ENCODE measurements at places on chromosomes 2 and 18.
A peak's percentile ranks its signal among the peaks of the same experiment; 100 is the strongest.

GRCh38 chr2:144666032-144666431 is 146.1 kb upstream of the ZEB2 start:
- no peak for DNase-seq

DNA sequence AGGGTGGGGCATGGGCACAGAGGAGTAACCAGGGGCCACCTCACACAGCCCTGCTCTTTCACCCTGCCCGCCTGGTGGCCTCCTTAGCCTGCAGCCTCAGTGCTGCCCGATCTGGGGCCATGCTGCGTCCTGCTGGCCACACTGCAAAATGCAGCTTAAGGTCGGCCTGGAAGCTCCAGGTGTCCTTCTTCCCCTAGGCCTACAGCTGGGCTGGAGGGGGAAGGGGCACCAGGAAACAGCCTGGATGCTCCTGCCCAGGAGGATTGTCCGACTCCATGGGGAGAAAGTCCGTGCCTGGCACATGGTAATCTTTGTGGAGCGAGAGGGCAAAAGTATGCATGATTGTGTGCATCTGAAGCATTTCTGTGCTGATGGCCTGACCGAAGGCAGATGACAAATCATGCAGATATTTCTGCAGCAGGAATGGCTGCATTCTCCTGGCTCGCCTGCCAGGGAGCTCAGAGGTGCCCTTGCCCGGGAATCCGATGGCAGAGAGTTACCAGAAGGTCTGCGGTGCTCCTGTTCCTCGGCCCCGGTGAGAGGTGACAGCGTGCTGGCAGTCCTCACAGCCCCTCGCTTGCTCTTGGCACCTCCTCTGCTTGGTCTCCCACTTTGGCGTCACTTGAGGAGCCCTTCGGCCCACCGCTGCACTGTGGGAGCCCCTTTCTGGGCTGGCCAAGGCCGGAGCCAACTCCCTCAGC is 12.8 kb upstream of the ALPP start:
- no peak for DNase-seq

GRCh38 chr2:121470917-121471316 is 59.8 kb upstream of the RNU4ATAC start:
- DNase-seq = no peak

DNA sequence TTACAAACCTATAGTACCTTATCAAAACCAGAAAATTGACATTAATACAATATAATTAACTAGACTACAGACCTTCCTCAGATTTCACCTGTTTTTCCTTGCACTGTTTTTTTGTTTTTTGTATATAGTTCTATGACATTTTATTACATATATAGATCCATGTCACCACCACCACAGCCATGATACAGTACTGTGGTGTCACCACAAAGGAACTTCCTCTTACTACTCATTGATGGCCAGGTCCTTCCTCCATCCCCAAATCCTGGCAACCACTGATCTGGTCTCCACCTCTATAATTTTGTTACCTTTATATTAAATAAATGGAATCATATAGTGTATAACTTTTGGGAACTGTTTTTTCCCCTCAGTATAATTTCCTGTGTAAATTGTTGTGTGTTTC is 19.4 kb upstream of the ATP6V1B1 start:
- no peak for DNase-seq

- no peak for DNase-seq
Measured at GRCh38 chr2:1593371-1594122, 150.8 kb downstream of the PXDN start.

DNA sequence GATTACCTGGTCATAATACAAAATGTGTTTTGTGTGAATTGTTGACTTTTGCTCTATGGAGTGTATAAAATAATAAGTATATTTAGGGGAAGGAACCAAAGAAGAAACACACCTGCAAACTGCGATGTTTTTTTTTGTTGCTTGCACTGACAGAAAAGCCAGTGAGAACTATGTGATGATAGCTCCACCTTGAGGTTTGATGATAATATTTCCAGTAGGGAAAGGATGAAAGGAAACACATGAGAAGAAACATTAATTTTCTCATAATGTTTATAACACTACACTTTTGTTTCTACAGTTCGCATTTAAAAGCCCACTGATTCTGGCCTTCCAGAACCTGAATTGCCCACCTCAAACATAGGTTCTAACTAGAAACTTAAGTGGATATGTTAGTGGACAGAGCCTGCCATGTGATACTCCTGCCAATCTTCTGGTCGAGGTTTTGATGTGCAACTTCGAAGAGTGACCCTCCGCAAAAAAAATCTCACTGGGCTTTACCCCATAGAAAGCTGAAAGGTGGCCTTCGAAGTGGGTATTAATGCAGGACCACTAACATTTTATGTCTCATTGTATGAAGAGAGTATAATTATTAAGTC is 476.4 kb upstream of the SPHKAP start:
- DNase-seq = no peak

GRCh38 chr2:98501876-98502275 is 57.2 kb downstream of the INPP4A start:
- DNase-seq = no peak

DNA sequence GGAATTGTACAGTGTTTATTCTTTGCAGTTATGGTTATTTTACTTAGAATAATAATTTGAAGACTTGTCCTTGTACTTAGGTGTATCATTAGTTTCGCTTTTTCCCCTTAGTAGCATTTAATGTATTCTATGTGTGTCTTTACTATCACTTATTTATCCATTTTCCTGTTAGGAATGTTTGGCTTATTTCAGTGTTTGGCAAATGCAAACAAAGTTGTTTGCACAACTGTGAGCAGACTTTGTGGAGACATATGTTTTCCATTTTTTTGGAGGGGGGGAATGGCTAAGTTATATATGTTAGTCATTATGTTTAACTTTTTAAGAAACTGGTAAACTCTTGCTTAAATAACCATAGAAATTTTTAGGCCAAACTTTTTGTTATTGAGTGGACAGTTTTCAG is 447.7 kb downstream of the SOX11 start:
- no peak for DNase-seq

DNA sequence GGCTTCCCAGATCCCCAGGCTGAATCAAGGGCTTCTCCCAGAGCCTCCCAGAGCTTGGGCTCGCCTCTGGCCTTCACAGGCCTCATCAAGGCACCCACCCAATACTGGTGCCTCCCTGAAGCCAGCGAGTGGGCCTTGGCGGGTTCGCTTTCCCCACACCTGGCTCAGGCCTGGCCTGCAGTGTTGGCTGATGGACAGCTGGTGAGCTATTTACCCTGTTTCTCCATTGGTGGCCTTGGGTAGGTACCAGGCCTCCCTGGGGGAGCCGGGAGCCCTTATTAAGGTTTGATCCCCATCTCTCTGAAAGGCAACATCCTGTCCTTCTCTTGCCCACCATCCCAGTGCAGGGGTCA is 18.2 kb upstream of the DUSP2 start:
- no peak for DNase-seq

DNA sequence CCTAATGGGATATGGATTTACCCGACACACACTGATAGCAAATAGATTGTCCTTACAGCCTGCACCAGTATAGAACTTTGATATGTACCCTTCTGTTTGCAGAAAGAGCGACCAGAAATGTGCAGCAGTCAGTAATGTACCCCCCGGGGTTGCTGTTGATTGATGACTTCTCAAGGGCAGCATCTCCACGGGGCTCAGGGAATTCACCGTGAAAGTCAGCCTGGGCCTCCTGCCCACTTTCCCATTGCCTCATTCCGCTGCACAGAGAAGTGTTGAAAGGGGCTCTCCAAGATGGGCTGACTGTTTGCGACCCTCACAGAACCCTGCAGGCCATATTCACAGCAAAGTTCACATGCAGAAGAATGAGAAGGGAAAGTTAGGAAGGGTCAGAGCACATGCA is 241.3 kb downstream of the PRKCE start:
- no peak for DNase-seq

GRCh38 chr2:37267685-37268084 is 36.2 kb downstream of the NDUFAF7 start:
- no peak for DNase-seq

- DNase-seq = no peak
Measured at GRCh38 chr2:10790228-10790973, 22.2 kb downstream of the PDIA6 start.

GRCh38 chr2:156427074-156427473 is 9.1 kb upstream of the GPD2 start:
- no peak for DNase-seq

GRCh38 chr2:187917535-187917934 is 363.3 kb upstream of the TFPI start:
- DNase-seq = no peak

DNA sequence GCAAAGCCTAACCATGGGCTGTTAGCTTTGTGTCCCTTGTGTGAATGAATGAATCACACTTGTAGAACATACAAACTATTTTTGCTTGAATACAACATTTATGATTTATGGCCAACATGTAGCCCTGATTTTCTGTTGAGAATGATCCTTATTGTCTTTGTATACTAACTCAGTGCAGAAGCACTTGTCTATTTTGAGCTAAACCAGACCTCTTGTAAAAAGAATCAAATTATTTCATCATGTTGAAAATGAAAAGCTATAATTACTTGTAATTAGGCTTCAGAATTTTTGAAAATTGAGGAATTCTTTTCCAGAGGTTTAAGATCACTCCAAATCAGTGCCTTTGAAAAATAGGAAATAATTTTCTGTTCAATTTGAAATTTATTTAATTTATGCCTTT is 85.9 kb downstream of the ZNF407 start:
- DNase-seq = no peak

DNA sequence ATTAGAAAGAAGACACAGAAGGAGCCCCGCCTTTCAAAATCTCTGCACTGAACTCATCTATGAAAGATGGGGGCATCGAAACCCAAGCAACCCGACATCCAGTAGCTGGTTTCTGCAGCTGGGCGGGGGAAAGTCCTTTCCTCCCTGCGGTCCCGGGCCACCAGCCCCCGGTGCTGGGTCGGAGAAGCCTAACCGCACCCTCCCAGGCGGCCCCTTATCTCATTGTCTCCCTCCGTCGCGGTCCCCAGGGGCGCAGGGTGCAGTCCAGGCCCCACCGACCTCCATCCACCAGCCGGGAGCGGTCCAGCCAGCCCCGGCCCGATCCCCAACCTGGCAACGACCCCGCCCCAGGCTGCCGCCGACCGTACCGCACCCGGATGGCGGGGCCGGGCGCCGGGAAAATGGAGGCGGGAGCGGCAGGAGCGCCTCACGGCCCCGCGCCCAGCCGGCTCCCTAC is 452 bp downstream of the RAPH1 start:
- peak; percentile 24 for DNase-seq

DNA sequence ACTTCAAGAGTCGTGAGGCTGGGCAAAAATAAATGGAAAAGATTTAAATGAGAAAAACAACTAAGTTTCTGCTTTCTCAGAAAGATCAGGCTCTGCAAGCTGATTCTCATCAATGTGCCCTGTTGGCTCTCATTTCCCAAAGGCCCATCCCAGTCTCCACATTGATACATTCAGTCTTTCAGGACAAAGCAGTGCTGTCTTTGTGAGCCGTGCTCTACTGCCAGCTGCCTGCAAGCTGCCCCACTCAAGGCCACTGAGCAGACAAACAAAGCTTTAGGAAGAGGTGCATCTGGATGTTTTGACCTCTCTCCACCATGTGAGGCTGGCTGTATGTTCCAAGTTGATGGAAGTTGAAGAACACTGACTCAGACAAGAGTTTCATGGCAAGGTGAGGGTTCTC is 48.8 kb downstream of the FSHR start:
- DNase-seq = no peak

GRCh38 chr2:24866946-24867345 is 53.1 kb downstream of the ADCY3 start:
- DNase-seq = no peak

DNA sequence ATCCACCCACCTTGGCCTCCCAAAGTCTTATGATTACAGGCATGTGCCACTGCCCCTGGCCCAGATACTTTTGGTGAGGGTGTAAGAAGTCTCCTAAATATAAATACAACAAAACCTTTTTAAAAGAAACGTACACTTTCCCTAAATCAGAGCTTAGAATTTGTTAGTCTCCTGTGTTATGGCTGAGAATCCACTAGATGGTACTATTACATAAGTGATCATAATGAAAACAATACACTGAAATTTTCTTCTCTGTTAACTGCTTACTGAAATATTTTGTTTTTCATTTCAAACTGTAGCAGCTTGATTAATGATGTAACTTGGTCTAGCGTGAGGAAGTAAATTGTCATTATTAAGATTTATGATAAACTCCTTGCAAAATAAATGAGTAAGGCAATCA is 74.8 kb upstream of the FAM98A start:
- no peak for DNase-seq

DNA sequence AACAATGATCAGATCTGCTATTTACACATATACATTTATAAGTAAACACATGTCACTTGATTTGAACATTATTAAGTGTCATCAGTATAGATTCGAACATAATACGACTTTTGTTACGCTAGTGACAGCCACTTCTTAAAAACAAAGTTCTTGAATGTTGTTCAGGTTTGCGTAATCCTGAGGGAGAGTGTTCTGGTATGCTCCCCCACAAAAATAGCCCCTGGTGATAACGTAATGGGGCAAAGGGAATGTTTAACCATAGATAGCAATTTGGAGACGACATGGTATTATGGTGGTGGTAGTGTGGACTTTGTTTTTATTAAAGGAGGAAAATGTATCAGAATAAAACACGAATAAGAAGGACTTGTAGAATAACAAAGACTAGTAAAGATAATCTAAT is 90.6 kb downstream of the PLEKHM3 start:
- no peak for DNase-seq

DNA sequence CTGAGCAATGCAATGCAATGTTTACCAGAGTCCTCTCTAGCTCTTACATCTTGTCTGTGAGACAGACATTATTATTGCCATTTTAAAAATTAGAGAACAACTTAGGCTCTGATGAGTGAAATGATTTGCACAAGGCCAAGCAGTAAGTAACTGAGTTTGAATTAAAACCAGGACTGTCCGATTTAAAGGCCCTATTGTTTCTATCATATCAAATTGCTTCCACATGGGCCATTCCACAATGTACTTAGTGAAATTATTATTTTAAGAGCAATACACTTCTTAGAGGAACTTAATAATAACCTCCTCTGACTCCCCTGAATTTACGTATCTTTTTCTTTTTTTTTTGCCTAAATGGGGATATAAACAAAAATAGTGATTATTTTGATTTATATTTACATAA is 64.6 kb downstream of the PLCL1 start:
- no peak for DNase-seq

- no peak for DNase-seq
Measured at GRCh38 chr2:25176138-25176537, 7.8 kb upstream of the POMC start.

GRCh38 chr18:36015629-36016028 is 43.1 kb downstream of the RMP24 start:
- no peak for DNase-seq

DNA sequence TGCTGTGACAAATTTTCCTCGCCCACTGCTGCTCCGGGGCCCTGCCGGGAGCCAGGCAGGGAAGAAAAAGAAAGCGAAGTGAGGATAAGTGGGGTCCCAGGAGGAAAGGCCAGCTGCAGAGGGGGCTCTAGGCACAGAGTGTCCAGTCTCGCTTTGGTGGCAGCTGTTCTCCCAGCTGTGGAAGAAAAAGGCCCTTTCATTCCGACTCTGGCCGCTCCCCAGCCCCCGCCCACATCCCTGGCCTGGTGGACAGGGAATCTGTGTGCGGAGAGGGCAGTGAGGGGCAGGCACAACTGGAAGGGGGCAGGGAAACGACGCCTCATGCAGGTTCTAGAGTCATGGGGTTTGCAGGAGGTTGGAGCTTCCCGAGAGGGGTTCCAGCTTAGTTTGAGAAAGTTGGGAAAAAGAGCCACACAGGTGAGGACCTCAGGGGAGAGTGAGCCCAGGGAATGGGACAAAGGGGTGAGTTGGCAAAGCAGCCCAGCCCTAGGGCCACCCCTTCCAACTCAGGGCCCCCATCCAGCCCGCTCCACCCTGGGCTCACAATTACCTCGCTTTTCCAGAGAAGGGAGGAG is 1.8 kb downstream of the RTKN start:
- DNase-seq = no peak

GRCh38 chr18:31203096-31203793 is 40.6 kb upstream of the DSC1 start:
- no peak for DNase-seq
